Pancreas (tissue), 10 donors: ENCODE measurements at places on chromosomes 13 and 19. TPM values are rescaled to one million over a fixed set of nuclear protein-coding genes. Genes with fewer than 3 reads are reported as not detected.

The KCTD12 gene
- polyA plus RNA-seq = 21.1 TPM

The NLRP9 gene
- 0.05 TPM for polyA plus RNA-seq

The KLK3 gene
- 0.05 TPM for polyA plus RNA-seq

The KLK15 gene
- 0.07 TPM for polyA plus RNA-seq

The IL17D gene
- polyA plus RNA-seq = 0.42 TPM

The ZNF799 gene
- polyA plus RNA-seq = 4.1 TPM

The PPAN gene
- 55.9 TPM for polyA plus RNA-seq

DNA sequence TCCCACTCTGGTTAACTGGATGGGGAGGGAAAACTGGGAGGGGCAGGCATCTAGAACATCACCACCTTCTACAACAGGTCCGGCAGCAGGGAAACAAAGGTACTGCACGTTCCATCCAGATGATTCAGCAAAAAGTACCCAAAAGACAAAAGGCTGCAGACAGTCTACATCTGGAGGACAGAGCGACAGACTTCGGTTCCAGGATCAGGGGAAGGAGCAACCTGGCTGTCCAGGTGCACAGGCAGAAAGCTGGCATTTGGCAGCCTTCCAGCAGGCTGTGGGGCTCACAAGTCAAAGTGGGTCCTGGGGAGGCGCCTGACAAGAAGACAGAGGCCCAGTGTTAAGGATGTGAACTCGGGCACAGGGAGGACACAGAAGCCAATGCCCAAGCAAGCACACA lies 202.9 kb downstream of the SUCLA2 start:
- H3K4me1 ChIP-seq = no peaks in the 10 kb centered on the region
- no peak overlapping the region for H3K27ac ChIP-seq
- DNase-seq = peak; percentile 55
- no peaks in the 10 kb centered on the region for H3K36me3 ChIP-seq
- H3K27me3 ChIP-seq = no peaks in the 10 kb centered on the region

DNA sequence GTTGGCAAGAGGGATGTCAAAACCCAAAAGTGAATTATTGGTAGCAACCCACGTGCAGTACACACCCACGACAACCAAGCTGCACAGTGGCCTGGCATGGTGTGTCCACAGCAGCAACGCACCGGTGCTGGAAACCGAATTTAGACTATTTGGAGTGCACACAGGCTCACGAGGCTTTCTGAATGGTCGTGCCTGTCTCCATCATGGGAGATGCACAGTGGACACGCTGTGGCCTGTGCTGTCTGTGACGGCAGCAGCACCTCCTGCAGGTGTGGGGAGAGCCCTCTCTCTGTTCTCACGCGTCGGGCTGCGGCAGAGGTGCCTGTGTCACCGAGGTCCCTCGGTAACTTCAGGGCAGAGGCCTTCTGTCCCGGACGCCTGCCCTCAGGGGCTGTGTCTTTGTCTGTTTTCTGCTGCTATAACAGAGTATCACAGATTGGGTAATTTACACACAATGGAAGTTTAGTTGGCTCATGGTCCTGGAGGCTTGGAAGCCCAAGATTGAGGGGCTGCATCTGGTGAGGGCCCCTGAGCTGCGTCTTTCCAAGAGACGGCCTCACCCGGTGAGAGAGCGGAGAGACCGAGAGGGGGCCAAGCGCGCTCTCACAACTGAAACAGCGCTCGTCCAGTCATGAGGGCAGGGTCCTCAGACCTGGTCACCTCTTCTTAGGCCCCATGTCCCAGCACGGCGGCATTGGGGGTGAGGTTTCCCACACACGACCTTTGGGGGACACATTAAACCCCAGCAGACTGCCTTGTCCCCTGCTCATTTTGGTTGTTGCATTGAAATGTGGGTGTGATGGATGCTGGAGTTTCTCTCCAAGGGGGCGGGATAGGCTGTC lies 9.1 kb upstream of the MCF2L start:
- peak; percentile 45 for DNase-seq
- H3K36me3 ChIP-seq = no peaks in the 10 kb centered on the region
- no peaks in the 10 kb centered on the region for H3K4me1 ChIP-seq
- no peak overlapping the region for H3K27ac ChIP-seq
- no peak overlapping the region for H3K4me3 ChIP-seq
- no peaks in the 10 kb centered on the region for H3K27me3 ChIP-seq

GRCh38 chr13:44306371-44307192 lies 67.0 kb upstream of the SERP2 start:
- H3K4me1 ChIP-seq = peaks cover 7% of the 10 kb centered on the region
- DNase-seq = no peak
- no peaks in the 10 kb centered on the region for H3K27me3 ChIP-seq
- no peak overlapping the region for H3K4me3 ChIP-seq
- H3K36me3 ChIP-seq = no peaks in the 10 kb centered on the region

DNA sequence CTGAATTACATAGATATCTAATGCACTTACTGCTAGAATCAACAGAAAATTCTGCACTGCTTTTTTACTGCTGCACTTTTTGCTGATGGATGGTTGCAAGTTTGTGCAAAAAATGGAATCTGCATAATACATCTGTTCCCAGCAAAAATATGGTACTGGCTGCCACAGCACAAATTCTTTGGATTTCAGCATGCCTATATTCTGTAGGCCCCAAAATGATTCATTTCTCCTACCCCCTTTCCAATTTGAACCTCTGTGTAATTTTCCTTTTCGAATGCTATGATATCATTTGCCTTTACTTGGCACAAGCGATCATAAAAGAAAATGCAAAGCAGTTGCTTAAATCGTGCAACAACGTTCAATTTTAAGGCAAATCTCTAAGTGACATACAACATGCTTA lies 524.2 kb upstream of the NBEA start:
- no peak for DNase-seq
- no peaks in the 10 kb centered on the region for H3K4me1 ChIP-seq
- H3K4me3 ChIP-seq = no peak overlapping the region
- H3K27me3 ChIP-seq = no peaks in the 10 kb centered on the region
- H3K36me3 ChIP-seq = no peaks in the 10 kb centered on the region

DNA sequence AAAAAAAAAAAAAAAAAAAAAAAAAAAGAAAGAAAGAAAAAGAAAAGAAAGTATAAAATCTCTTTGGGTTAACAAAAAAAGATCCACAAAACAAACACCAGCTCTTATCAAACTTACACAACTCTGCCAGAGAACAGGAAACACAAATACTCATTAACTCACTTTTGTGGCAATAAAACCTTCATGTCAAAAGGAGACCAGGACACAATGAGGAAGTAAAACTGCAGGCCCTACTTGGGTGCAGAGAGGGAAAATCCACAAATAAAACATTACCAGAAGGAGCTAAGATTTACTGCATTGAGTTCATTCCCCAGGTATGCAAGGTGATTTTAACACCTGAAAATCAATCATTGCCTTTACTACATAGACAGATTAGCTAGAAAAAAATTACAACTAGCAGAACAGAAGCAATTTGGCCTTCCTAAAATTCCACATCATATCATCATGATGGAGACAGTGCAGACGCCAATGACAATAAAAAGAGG lies 9.6 kb upstream of the CEACAM5 start:
- H3K4me1 ChIP-seq = peaks cover 4% of the 10 kb centered on the region
- DNase-seq = no peak
- no peaks in the 10 kb centered on the region for H3K27me3 ChIP-seq
- H3K36me3 ChIP-seq = no peaks in the 10 kb centered on the region
- no peak overlapping the region for H3K4me3 ChIP-seq
- H3K27ac ChIP-seq = peak overlapping the region; percentile 60

- H3K27me3 ChIP-seq = no peaks in the 10 kb centered on the region
- H3K27ac ChIP-seq = no peak overlapping the region
- H3K4me1 ChIP-seq = no peaks in the 10 kb centered on the region
Observed at GRCh38 chr13:56424246-56424645, 716.5 kb upstream of the PRR20A start.

DNA sequence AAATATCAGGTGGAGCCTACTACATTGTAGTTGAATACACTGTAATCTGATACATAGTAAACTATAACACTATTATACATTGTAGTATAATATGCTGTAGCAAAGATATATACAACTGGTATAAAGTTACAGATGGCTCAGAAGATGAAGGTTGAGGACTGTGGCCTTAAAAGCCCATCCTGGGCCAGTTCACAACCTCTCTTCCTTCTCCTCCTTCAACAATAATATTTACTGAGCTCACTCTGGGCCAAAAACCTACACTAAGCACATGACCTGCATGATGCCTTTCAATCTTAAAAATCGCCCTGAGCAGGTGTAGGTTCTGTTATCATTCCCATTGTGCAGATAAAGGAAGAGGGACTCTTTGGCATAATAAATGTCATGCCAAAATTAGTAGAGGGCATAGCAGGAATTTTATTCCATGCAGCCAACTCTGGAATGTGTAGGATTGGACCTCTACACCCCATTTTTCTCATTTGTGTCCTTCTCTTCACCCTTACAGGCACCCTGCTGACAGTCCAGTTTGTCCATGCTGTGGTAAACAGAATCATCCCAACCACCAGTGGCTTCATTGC lies 14.6 kb upstream of the SIN3B start:
- H3K4me3 ChIP-seq = no peak overlapping the region
- no peaks in the 10 kb centered on the region for H3K27me3 ChIP-seq
- no peak overlapping the region for H3K27ac ChIP-seq
- H3K4me1 ChIP-seq = no peaks in the 10 kb centered on the region
- DNase-seq = no peak
- no peaks in the 10 kb centered on the region for H3K36me3 ChIP-seq

GRCh38 chr19:50880241-50880640 lies 7.0 kb downstream of the KLK2 start:
- H3K27me3 ChIP-seq = no peaks in the 10 kb centered on the region
- H3K36me3 ChIP-seq = no peaks in the 10 kb centered on the region
- no peak overlapping the region for H3K4me3 ChIP-seq
- no peak for DNase-seq
- no peak overlapping the region for H3K27ac ChIP-seq

DNA sequence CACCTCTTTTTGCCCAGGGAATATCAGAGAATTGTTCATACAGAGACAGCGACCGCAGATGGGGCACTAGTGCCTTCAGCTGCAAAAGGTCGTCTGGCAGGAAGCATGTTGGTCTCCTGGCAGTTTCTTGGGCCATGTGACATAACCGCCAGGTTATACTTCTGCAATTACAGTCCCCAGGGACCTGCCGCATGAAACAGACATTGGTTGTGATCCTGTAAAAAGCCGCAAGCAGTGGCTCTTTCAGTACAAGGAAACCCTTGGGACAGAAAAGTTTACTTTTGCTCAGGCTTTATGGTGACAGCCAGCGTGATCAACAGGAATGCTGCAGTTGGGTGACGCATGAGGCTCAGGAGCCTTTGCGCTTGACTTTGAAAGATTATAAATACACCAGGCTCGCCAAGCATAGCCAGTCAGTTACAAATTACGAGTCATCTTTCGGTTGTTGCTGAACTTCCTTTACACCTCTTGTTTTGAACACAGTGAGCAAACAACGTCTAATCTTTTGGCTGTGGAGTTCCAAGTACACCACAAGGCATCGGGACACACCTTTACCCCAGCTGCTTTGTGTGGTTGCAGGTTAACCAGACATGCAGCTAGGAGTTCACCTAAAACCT lies 50.5 kb upstream of the UBE2L5 start:
- no peaks in the 10 kb centered on the region for H3K27me3 ChIP-seq
- DNase-seq = peak; percentile 16
- H3K4me1 ChIP-seq = no peaks in the 10 kb centered on the region
- H3K36me3 ChIP-seq = no peaks in the 10 kb centered on the region
- peak overlapping the region; percentile 11 for H3K27ac ChIP-seq

GRCh38 chr13:97855570-97856303 lies 97.7 kb upstream of the IPO5 start:
- H3K4me3 ChIP-seq = no peak overlapping the region
- no peaks in the 10 kb centered on the region for H3K27me3 ChIP-seq
- no peaks in the 10 kb centered on the region for H3K4me1 ChIP-seq
- peak; percentile 27 for DNase-seq
- no peaks in the 10 kb centered on the region for H3K36me3 ChIP-seq
- no peak overlapping the region for H3K27ac ChIP-seq

DNA sequence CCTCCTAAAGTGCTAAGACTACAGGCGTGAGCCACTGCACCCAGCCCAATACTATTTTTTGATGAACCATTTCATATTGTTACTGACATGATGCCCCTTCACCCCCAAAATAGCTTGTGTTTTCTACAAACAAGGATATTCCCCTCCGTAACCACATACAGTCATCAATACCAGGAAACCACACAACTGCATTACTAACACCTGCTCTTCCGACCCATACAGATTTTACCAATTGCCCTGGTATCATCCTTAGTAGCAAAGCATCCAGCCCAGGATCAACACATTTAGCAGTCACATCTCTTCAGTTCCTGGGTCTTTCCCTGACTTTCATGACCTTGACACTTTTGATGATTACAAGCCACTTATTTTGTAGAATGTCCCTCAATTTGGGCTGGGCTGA lies 33.6 kb downstream of the KCTD15 start:
- DNase-seq = no peak
- no peaks in the 10 kb centered on the region for H3K4me1 ChIP-seq
- H3K27ac ChIP-seq = no peak overlapping the region
- no peaks in the 10 kb centered on the region for H3K27me3 ChIP-seq

GRCh38 chr13:24071016-24071415 lies 89.5 kb upstream of the SPATA13 start:
- peaks cover 22% of the 10 kb centered on the region for H3K4me1 ChIP-seq
- H3K36me3 ChIP-seq = no peaks in the 10 kb centered on the region
- DNase-seq = no peak
- H3K4me3 ChIP-seq = no peak overlapping the region
- H3K27ac ChIP-seq = no peak overlapping the region
